Right forelimb (tissue), 1 donor: ENCODE measurements at places on chromosomes 7 and 10.

DNA sequence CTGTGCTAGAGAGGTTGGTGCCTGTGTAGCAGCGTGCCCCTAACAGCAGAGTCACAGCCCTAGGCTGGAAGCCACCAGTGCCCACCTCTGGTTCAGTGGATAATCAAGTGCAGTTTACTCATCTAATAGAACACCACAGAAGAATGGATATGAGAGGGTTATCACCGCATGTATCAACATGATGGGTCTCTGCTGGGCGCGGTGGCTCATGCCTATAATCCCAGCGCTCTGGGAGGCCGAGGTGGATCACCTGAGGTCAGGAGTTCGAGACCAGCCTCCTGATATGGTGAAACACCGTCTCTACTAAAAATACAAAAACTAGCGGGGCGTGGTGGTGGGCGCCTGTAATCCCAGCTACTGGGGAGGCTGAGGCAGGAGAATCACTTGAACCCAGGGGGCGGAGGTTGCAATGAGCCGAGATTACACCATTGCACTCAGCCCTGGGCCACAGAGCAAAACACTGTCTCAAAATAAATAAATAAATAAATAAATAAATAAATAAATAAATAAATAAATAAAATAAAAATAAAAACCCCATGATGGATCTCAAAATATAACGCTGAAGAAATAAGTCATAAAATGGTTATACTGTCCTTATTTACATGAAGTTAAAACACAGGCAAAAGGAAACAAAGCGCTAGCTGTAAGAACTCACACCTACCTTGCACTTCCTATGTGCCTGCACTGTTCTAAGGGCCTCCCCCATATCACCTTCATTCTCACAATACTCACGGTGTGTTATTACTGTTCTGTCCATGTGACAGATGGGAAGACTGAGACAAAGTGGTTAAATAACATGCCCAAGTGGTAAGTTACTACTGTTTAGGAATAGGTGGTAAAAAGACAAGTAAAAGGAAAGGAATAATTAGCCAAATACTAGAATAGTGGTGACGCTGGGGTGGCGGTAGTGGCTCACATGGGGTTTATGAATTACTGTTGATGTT lies 70.9 kb downstream of the AMZ1 start:
- DNase-seq, result peak; percentile 24

- DNase-seq, result no peak
These were observed 267.8 kb upstream of the MYO3A start for GRCh38 chr10:25666276-25666675.

DNA sequence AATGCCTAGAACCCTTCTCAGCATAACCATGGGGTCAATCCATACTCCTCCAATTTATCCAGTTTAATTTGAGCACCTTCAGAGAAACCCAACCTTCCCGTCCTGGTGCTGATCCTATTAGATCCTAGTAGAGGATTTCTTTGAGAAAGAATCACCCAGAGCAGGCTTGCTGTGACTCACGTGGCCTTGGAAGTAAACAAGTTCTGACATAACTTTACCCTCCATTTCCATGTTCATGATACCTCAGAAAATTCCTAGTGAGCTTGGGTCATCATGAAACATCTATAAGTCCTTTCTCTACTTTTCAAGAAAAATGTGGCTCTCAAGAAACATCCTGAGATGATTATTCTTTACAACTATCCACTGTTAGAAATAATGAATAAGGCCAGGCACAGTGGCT lies 71.7 kb downstream of the PRLHR start:
- no peak for DNase-seq

- DNase-seq, result peak; percentile 15
These were observed 126.0 kb upstream of the MGMT start for GRCh38 chr10:129341087-129341486.
